T-helper 2 cell (primary cell): ENCODE measurements at places on chromosomes 7 and 10.

GRCh38 chr7:16791071-16791470 lies 13.7 kb downstream of the AGR2 start:
- DNase-seq = no peak

GRCh38 chr7:9719303-9719702 lies 1254.4 kb upstream of the PHF14 start:
- no peak for DNase-seq

DNA sequence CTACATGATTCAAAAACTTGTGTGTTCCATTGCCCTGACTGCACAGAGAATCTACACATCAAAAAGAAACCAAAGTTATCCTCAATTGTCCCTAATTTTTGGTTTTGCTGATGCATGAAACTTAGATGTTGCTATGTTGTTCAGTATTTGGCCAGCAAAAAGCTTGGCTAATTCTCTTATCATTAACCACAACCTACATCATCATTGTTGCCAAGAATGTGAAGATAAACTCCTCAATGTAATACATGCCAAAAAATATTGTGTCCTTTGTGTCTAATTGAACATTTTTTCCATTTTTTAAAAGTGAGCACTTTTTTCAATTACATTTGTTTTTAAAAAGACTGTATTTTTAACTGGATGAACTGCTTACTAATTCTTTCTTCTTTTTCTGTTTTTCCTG lies 268.0 kb upstream of the SEMA3D start:
- no peak for DNase-seq

DNA sequence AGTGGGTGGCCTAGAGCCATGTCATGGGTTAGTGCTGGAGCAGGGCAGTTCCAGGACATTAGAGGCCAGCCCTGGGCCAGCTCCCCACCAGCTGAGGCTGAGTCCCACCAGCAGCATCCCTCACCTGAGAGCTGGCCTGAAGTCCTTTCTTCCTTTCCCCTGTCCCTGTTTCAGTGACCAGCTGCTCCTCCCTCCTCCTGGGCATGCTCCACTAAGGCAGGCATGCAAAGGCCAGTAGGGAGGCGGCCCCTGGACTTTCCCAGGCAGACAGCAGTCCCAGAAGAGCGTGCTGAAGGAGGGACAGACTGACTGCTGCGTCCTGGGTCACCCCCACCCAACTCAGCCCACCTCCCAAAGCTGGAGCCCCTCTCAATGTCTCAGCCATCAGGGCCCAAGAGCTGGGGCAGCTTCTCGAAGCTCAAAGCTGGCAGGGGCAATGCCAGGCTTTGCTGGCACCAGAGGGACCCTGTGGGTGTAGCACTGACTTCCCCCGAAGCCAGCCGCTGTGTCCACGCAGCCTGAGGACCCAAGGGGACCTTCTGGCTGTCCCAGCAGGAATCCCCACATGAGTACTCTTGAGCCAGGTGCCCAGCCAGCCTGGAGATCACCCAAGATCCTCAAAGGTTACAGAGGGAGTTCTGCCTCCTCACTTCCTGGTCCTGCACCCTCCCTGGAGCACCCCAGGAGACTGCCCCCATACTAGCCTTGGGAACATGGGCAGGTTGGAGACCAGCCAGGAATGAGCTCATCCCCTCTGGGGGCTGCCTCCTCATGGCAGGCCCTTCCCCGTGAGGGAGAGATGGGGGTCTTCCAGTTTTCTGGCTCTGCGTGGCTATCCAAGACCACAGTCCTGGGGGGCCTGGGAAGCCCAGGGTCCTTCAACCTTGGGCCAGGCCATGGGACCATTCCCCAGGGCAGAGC lies 35.2 kb upstream of the RET start:
- no peak for DNase-seq

- no peak for DNase-seq
Observed at GRCh38 chr10:75508239-75508813, 76.9 kb downstream of the LRMDA start.

- DNase-seq = no peak
Observed at GRCh38 chr7:116727432-116728009, 55.5 kb downstream of the MET start.

GRCh38 chr7:45073031-45073785 lies 15.6 kb downstream of the NACAD start:
- no peak for DNase-seq

DNA sequence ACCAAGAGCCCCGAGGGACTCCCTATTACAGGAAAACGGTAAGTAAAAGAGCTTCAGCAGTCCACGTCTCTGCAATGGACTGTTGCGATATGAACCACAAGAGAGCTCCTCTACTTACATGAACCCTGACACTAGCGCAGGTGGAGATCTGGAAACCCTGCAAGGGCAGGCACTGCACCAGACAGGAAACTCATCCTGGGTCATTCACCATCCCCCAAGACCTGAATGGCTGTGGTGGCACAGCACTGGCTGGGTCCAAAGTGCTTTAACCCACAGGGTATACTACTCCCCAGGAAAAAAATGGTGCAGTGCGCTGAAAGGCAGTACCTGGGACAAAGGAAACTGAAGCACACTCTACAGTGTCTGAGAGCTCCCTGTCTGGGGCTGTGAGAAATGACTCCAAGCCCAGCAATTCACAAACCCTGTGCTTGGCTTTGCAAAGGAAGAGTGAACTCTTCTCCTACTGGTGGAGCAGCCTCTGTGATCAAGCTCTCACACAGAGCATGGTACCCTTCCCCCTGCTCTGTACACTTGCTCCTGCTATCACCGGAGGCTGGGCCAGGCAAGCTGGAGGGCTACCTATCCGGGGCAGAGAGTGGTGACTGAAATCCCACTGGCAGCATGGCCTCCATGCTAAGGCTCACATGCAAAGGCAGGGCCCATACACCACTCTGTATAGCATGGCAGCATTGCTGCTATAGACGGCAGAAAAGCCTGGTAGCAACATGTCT lies 44.9 kb downstream of the HIBADH start:
- DNase-seq = no peak

- no peak for DNase-seq
Observed at GRCh38 chr7:47195641-47196040, 386.3 kb downstream of the TNS3 start.
